ENCODE measurements at places on chromosomes 12 and 14. TPM values are rescaled to one million over a fixed set of nuclear protein-coding genes. Genes with fewer than 3 reads are reported as not detected.

TEX52 gene
- total RNA-seq: not detected

KRT72 gene
- 11.6 TPM for total RNA-seq

SIX1 gene
- total RNA-seq: not detected

IL23A gene
- 35.3 TPM for total RNA-seq

GNPTAB gene
- 64.2 TPM for total RNA-seq

RILPL2 gene
- 3.3 TPM for total RNA-seq

CLEC2A gene
- not detected for total RNA-seq

GRCh38 chr14:47966076-47966810 lies 290.8 kb upstream of the MDGA2 start:
- DNase-seq: no peak

GRCh38 chr14:65261946-65262345 lies 150.6 kb upstream of the FUT8 start:
- no peak for DNase-seq

DNA sequence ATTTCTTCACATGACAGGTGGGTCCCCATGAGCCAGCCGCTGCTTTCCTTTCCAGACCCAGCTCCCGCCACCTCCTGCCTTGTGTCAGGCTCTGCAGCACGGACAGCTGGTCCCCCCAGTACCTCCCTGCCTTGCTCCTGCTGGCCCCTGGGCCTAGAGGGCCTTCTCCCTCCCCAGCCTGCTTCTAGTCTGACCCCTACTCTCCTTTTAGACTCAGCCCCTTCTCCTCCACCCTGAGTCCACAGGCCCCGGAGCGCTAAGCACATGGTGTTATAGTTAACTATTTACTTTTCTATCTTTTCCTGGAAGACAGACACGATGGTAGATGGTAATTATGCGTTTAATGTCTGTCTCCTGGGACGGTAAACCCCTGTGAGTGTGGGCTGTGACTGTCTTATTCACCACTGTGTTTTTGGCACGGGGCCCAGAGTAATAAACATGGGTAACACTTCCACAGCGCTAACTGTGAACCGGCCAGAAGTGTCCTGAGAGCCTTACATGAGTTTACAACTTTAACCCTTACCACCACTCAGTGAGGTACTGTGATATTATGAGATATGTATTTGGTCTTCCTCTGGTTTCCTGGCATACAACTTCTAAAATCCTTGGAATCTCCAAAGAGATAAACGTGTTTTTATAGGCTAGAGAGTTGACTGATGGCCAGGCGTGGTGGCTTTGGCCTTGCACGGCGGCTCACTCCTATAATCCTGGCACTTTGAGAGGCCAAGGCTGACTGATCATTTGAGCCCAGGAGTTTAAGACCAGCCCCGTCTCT lies 41.2 kb downstream of the DGLUCY start:
- peak; percentile 17 for DNase-seq

DNA sequence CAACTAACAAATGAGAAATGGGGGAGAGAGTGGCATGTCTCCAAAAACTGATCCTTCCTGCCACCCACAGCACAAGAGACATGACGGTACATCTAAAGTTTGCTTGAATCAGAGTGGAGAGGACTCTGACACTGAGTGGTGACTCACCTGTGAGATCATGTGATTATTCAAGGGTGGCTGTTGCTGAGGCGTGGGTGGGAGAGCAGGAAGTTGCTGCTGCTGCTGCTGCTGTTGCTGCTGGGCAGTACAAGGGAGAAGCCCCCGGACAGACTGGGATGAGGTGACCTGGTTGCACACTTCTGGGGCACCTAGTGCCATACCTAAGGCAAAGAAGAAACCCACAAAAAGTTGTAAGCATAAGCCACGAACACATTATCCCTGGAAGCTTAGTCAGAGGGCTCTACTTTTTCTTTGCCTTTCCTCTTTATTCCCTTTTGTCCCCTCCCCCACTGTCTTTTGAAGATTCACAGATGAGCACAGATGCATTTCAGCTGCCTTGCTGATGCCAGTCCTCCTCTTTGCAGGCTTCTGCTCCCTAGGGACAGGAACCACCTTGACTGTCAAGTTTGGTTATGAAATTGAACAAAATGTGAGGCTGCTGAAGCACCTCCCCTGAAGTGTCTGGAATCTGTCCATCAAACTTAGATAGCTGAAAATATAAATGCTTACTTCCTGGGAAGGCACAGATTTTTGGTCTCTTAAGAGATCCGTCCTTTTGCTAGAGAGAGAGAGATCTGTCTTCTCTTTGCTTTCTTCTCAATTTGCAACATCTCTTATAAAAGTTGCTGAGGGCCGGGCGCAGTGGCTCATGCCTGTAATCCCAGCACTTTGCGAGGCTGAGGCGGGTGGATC lies 29.4 kb upstream of the STAC3 start:
- DNase-seq: peak; percentile 36

GRCh38 chr12:76391461-76391860 lies 43.2 kb upstream of the BBS10 start:
- DNase-seq: no peak

- no peak for DNase-seq
Measured at GRCh38 chr12:104578453-104578852, 121.7 kb downstream of the CHST11 start.

- DNase-seq: peak; percentile 58
Measured at GRCh38 chr12:6363330-6364043, 11.9 kb downstream of the SCNN1A start.

GRCh38 chr14:90547968-90548367 lies 151.1 kb downstream of the CALM1 start:
- DNase-seq: no peak

GRCh38 chr14:101228949-101229541 lies 325.5 kb upstream of the RTL1 start:
- DNase-seq: no peak

GRCh38 chr12:50401500-50402081 lies 906 bp downstream of the LARP4 start:
- no peak for DNase-seq

DNA sequence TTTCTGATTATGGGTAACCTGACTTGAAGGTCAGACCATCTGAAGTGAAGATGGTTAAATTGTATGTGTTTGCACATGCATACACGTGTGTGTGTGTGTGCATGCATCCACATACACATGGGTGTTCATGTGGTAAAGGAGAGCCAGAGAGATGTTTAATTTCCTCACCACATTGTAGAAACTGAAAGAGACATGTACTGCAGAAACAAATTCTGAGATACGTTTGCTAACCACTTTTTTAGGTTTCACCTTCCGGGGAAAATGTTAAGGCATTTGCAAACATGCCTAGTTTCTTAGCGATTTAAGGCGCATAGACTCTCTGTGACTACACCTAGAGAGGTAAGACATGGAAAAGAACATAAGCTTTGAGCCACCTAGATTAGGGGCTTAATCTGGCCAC lies 362.9 kb downstream of the RAD51B start:
- no peak for DNase-seq

DNA sequence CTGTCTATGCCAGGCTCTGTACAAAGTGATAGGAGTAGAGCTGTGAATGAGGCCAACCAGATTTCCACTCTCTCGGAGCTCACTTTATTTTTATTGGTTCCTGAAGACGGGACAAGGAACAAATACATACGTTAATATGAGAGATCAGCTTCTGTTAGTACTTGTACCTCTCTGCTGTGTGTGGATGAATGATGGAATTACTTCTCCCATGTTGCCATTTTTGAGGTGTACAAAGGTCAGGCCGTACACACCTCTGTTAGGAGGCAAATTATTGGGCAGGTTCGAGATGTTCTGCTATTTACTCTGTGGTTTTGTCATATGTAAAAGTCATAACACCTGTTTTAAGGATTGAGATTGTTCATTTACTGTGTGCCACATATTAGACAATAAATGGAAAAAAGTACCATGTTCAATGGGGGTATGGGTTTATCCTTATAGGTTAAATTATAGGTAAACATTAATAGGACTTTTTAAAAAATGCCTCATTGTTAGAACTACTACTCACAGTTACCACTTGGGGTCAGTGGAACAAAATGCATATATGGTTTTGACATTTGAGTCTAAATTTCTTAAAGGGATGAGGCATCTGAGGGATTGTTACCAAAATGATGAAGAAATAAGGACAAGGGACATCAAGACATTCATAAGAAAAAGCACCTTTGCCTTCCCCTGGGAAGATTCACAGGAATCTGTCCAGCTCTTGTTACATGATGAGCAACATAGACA lies 26.9 kb downstream of the WBP11 start:
- no peak for DNase-seq

Measured in naive thymus-derived CD8-positive, alpha-beta T cell (primary cell).